Right lung (tissue), 10 donors: ENCODE measurements at places on chromosomes 4 and X.

DNA sequence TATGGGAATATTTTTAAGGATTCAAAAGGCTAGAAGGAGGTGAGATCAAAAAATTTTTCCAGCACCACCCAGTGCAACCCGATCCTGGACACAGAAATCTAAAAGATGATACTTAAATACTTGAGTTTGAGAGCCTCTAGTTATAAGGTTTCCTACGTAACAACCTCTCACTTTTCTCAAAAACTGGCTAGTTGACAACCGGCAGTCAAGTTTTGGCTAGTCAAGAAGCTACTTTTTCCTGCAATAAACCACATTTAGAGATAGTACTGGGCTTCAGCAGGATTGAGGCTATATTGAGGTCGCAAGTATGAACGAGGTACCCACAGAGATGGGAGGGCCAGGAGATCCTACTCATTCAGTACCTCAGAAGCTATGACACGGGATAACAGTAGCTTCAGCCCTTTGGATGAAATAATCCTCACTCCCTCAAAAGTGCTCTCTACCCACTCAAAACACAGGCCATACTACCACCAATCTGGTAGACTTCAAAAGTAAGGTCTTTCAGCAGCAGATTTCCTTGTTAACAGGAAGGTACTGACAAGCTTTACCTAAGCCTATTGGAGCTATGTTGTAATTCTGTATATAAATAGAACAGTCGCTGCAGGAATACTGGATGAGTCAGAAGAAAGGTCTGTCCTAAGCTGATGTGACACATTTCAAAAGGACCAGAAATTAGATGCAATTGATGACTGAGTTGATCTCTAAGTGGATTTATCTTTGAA is 1.5 kb upstream of the TSPAN5 start:
- DNase-seq = no peak

GRCh38 chrX:23066588-23067281 is 67.0 kb downstream of the DDX53 start:
- no peak for DNase-seq

DNA sequence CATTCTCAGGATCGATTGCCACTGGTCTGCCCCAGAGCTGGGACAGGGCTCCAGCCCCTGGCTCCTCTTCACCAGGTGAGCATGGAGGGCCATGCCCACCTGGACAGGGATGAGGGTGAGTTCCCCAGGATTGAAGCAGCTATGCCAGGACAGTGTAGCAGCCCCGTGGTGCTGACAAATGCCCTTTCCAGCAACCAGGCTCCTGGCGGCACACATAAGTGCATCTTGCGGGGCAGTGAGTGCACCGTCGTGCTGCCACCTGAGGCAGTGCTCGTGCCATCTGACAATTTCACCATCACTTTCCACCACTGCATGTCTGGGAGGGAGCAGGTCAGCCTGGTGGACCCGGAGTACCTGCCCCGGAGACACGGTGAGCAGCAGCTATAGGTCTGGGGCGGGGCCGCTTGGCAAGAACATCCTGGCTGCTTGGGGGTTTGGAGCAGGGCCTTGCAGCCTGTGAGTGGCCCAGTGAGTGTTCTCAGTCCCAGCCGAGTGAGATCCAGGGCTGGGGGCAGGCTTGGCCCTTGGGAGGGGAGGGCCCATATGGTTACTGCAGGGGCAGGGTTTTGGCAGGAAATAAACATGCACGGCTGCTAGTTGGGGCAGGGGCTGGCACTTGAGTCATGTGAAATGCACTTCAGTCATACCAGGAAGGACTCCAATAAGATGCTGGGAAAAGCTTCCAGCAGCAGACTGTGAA is 6.1 kb downstream of the IL9R start:
- DNase-seq = no peak

DNA sequence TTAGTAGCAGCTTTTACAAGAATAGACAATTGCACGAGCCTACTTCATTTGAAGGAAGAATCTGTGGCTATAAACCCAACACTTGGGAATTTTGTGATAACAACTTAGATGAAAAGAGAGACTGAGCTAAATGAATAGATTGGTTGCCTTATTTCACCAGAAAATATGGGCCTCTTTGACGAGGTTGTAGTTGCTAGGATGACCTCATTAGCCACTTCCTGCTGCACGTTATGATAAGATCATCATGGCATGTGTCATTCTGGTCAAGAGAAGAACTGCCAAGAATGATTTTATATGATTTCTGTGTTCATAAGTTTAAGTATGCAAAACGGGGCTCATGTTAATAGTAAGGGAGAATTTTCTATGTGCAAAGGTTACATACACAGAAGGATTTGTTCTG is 321.9 kb upstream of the GIMD1 start:
- no peak for DNase-seq

GRCh38 chr4:80918004-80918403 is 112.5 kb upstream of the BMP3 start:
- no peak for DNase-seq

DNA sequence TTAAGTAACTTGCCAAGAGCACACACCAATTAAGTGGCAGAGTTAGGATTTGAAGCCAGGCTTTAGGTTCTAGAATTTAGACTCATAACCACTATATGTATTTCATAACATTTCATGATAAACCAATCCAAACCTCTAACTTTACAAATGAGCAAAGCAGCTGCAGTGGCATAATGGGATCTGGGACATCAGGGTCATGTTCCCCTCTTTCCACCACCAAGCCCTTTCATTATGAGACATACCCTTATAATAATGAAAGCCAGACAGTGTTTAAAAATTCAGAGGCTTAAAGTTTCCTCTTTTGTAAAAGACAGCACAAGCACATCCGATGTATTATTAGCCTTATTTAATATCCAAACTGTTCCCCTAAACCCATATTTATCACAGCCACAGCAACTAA is 28.3 kb upstream of the AMELX start:
- no peak for DNase-seq

- peak; percentile 30 for DNase-seq
These were observed at the start of gene SYNPO2 for GRCh38 chr4:118888666-118889311. SYNPO2 (plus strand) TSS chr4:118888854; CDS start chr4:118889037, 183 bp downstream.

DNA sequence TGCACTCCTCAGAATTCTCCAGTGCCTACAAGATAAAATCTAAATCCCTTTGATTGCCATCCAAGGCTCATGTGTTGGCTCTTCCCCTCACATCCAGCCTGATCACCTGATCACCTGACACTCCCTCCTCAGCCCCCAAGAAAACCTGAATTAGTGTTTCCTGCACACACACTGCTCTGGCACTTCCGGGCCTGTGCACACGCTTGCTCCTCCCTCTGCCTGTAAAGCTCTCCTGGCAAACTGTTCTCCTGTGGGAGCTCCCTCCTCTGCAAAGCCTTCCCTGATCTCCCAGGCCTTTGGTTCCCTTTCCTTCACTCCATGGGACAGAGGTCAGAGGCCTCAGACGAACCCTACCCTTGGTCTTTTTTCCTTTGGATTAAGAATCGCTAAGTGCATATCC is 19.9 kb downstream of the PHKA2 start:
- DNase-seq = no peak

- no peak for DNase-seq
These were observed 88.4 kb downstream of the FRMPD3 start for GRCh38 chrX:107537815-107538214.

GRCh38 chr4:152331042-152331441 is 204.8 kb downstream of the FBXW7 start:
- no peak for DNase-seq

- DNase-seq = no peak
These were observed 393.9 kb downstream of the MID1IP1 start for GRCh38 chrX:39195156-39195555.

GRCh38 chrX:70254063-70254400 is 6.0 kb downstream of the P2RY4 start:
- no peak for DNase-seq

GRCh38 chrX:118205421-118206395 is 89.1 kb upstream of the KLHL13 start:
- DNase-seq = no peak

DNA sequence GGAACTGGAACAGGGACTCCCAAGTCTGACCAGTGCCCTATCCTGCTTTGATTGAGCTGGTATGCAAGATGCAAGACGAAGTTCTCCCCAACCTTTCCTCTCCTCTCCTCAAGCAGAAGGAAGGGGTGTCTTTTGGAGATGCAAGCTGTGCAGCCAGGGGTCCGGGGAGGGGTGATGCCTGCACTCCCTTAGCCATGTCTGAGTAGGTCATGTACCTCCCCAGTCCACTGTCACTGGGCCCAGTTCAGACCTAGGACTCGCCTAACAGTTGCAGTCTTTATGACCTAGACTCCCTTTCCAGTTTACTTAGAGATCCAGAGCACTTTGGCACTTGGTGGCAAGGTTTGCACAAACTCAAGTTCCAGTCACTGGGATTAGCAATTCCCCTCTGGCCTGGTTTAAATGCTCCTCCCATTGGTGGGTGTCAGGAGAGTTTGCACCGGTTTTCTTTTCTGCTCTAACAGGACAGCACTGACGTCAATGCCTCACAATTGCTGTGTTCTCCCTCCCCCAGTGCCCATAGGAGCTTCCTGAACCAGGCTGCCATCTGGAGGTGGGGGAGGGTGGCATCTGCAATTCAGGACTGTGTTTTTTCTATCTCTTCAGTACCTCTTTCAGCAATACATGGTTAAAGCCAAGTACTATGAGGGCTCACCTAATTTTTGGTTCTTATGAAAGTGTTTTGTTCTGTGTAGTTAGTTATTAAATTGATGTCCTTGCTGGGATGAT is 782.2 kb downstream of the ARAP2 start:
- DNase-seq = no peak

DNA sequence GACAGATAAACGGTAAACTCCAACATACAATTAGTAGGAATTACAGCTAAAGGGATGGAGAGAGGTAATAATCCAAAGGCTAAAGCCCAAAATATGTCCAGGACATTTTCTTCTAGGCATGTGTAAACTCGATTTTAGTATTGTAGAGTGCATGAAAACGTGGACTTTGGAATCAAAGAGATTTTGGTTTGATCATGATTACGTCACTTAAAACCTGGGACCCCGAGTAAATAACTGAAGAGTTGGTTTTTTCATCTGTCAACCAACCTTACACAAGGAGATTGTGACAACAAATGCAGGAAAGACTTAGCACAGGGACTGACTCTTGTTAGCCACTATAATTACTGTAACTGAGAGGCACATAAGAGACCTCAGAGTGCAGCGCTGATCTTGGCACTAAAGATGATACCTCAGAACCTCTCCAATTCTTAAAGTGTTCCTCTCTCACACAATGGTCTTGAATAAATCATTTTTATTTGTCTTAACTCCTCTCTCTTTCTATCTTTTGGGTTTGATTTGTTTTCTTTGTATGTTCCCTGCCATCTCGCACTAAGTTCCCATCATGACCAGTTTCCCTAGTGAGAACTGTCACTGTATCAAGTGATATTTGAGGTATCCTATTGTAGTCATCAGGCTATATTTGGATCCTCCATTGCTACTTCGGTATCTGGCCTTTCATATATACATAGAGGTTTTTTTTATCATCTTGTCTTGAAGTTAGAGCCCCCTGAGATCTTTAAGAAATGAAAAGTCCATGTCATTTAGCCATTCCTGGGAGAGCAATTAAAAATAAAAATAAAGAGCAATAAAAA is 32.2 kb upstream of the MSL3 start:
- no peak for DNase-seq

DNA sequence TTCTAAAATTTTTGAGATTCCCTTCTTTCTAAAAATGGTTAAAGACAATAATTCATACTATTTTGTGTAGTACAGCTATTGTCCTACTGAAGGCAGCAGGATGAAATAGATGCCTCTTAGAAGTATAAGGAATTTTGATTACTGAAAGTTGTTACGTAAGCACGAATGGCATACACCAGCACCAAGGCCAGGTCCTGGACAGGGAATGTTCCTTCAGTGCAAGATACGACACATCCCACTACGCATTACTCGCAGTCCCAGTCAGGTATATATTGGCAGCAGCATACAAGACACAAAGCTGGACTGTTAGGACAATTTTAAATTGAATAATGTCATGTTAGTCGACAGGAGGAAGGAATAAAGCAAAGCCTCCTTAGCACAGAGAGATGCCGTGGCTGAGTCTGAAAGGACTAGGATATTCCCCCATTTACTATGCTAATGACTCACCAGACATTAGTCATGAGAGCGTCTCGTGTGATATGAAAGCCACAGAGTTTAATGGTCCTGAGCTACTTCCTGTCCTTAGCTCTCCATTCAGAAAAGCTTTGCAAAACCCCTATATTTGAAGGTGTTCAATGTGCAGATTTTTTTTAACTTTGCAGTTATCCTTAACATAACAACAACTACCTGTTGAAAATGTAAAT is 504.3 kb downstream of the FAM133A start:
- DNase-seq = no peak

DNA sequence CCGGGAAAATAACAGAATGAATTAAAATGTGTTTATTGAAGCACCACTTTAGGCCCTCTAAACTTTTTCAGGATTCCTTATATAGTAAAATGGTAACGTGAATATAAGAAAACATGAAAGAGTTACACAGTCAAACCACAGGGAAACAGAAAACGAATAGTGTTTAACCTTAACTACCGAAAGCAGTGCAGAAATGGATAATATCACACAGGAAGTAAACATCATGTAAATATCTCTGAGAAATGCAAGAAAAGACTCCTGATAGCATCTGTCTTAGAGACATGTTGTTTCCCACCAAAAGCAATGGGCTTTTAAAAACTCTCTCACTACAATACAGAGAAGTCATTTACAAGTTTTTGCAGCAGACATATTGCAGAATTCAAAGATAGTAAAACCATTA is 323.9 kb upstream of the CXXC4 start:
- no peak for DNase-seq

DNA sequence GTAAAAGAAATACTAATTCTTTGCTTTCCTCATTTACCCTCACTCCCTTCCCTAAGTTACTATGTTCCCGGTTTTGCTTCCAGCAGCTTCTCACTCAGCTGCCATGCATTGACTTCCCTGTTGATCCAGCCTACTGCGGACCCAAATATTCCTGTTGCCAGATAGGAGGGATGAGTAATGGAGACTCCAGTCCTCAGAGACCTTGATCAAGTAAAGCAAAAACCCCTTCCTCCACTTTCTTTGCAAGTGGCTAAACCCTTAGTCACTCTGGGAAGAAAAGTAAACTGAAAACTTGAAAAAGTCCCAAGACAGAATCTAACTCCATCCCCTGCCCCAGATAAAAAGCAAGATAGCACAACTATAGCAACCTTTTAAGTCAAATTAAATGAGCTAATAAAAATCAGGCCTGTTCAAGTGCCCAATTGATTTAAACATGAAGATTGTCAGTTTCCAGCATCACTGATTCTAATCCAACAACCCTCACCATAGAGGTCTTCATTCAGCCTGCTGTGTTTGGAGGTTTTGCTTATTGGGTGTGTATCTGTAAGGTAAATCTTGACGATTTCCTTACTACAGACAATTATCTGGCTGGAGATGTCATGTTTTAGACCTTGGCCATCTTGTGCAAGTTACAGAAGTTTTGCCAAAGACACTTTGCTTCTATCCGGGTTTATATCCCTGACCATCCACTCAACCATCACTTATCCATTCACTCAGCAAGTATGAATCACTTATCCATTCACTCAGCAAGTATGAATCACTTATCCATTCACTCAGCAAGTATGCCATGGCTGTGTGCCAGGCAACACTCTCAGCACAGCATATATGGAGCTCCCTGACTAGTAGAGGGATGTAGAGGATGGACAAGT is 17.6 kb downstream of the FGFBP1 start:
- no peak for DNase-seq

- no peak for DNase-seq
These were observed 105.7 kb downstream of the TENM3 start for GRCh38 chr4:182348779-182349326.

GRCh38 chr4:41475402-41475801 is 62.6 kb upstream of the LIMCH1 start:
- DNase-seq = no peak

GRCh38 chr4:56209767-56210166 is 177.5 kb downstream of the AASDH start:
- no peak for DNase-seq

GRCh38 chr4:107877361-107877760 is 52.6 kb downstream of the SGMS2 start:
- no peak for DNase-seq
